ENCODE measurements at places on chromosomes 3 and 15.

DNA sequence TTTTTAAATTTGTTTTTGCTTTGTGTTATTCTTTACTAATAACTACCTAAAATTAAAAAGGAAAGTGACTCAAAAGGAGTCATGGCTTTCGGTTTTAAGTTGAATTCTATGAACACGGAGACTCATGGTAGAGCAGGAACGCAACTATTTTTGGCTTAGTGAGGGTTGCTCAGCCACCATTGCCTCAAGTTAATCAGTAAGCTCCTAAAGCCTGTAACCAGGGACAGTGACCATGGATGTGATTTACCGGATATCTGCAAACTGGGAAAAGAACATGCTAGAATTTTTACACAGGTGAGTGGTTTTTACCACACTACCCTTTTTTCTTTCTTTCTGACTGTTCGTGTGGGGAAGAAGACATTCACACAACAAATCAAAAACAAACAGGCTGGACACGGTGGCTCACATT, 11.8 kb downstream of the SLC12A8 start:
- no peak for DNase-seq

DNA sequence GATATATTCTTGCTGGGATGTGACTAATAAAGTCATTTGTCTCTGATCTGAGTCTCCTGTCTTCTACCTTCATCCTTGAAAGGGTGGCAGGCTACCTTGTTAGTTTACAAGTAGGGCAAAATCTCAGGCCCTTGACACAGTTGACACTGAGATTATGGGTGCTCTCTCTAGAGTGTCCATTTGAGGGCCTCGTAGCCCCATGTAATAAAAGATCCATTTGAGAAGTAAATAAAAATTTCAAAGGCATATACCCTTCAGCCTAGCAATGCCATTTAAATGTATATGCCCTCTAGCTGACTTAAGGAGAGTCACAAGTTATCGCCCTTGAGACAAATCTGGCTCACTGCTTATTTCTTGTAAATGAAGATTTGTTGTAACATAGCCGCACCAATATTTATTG, 98.6 kb downstream of the TCF12 start:
- no peak for DNase-seq

GRCh38 chr15:43329217-43329959, 985 bp downstream of the LCMT2 start:
- DNase-seq = peak; percentile 12

GRCh38 chr3:6803619-6804018, 57.3 kb upstream of the GRM7 start:
- DNase-seq = no peak

- no peak for DNase-seq
These were observed 86.1 kb upstream of the PROK2 start for GRCh38 chr3:71870966-71871512.

- no peak for DNase-seq
These were observed 53.8 kb upstream of the CPB1 start for GRCh38 chr3:148773805-148774204.

DNA sequence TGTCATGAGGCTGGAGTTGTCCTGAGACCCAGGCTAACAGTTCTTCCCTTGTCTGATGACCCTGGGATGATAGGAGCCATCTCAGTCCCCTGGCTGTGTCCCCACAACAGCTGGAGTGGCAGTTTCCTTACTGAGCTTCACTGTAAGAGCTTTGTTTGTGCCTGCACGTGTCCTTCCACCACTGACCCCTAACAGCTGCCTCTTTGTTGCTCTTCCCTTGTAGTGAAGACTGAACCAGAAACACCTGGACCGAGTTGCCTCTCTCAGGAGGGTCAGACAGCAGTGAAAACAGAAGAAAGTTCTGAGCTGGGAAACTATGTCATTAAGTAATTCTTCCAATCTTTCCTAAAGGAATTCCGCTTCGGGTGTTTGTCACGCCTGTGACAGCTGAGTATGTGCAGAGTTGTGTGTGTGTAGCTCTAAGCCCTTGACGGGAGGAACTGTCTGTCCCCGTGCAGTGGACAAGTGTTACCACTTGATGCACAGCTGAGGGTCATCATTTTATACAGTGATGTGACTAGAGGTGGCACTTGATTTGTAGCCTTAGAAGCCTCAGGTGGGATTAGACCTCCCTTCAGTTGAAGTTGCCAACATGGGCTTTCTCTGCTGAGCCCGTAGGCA, 25.0 kb downstream of the MAP6D1 start:
- no peak for DNase-seq

DNA sequence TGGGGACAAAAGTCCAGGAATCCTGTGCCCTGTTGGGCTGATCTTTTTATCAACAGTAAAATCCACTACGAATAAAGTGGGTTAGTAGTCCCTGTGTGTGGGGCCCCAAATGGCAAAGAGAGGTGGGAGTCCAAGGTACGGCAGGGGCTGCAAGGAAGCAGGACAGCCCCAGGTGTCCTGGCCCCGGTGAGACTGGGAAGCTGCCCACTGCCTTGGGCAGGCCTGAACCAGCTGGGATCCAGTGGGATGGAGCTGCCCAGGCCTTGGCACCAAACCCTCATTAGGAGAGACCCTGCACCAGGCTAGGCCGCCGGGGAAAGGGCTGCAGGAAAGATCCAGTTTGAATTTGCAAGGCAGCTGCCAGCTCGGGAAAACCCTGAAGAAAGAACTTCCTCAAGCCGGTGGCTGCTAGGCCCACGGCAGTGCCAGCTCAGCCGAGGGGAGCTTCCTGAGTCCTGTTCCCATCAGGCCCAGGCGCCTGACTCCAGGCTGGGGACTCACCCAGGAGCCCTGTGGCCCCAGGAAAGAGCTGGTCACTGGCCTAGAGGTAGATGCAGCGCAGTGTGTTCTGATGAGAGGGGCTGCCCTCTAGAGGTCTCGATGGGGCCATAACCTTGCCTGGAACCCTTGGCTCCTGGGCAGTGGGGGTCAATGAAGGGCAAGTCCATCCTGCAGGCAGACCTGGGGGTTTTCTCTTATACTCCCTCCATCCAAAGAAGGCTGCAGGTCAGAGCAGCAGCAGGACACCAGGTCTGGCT, 14.4 kb upstream of the GNAI2 start:
- no peak for DNase-seq

- no peak for DNase-seq
These were observed 94.1 kb downstream of the C3orf70 start for GRCh38 chr3:185058796-185059195.

DNA sequence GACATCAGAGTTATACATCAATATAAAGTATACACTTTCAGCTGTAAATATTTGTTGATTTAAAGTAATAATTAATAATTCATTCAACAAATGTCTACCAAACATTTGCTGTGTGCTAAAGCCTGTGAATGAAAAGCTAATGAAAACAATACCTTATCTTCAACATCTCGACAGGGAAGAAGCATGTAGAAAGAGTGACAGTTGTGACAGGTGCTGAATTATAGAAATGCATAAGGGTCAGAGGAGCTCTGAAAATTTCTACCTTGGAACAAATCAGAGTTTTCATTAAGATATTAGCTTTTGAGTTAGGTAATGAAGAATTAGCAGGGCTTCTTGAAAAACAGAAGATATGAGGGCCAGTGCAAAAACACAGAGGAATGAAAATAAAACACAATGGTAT, 739.2 kb downstream of the VGLL3 start:
- no peak for DNase-seq

- no peak for DNase-seq
These were observed 9.1 kb upstream of the SEC11A start for GRCh38 chr15:84725001-84725491.

- no peak for DNase-seq
These were observed 56.0 kb upstream of the SPPL2A start for GRCh38 chr15:50821476-50821875.

- DNase-seq = no peak
These were observed 30.1 kb downstream of the CCDC12 start for GRCh38 chr3:46946416-46946815.

- DNase-seq = peak; percentile 41
These were observed 36.7 kb upstream of the ZNF774 start for GRCh38 chr15:90315278-90315982.

- no peak for DNase-seq
These were observed 9.3 kb downstream of the HOMER2 start for GRCh38 chr15:82943176-82943575.

GRCh38 chr3:17969985-17970568, 227.6 kb upstream of the TBC1D5 start:
- DNase-seq = no peak

GRCh38 chr3:143979813-143980212, 8.2 kb downstream of the DIPK2A start:
- no peak for DNase-seq

DNA sequence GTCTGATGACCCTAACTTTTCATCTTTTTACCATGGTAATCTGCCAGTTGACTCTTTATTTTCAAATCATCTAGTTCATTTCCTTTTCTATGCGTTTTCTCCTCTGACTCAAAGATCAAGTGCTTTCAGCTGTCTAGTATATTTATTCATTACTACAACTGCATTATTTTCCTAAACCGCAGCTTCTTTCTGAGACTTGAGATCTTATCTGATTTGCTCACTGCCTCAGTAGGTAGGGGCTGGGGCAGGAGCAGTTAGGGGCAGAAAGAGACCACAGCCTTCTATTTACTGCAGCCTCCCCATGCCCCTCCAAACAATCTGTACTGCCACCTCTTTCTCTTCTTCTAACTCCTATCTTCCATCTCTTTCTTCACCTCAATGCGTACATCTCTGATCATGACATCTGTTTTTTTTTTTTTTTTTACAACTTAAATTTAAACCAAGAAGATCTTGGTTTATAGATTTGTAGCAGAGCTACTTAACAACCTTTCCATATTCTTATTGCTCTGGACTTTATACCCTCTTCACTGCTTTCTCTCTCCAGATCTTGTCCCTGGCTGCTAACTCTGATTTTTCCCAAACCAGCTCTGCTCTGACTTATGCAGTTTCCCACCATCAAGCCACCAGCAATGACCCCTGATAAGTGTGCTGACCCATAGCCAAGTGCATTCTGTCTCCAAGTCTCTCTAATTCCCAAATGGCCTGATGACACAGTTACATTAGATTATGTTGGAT, 52.2 kb downstream of the MOBP start:
- DNase-seq = no peak

GRCh38 chr3:134388788-134389485, 14.7 kb upstream of the AMOTL2 start:
- no peak for DNase-seq

GRCh38 chr3:106130384-106131198, 261.8 kb upstream of the CBLB start:
- DNase-seq = peak; percentile 43
